Stimulated activated CD8-positive, alpha-beta memory T cell treated with anti-CD3 and anti-CD28 coated beads, Interleukin-4, amount 100 ng/mL, for 48 hours (primary cell): ENCODE measurements at places on chromosomes 5 and 9.

DNA sequence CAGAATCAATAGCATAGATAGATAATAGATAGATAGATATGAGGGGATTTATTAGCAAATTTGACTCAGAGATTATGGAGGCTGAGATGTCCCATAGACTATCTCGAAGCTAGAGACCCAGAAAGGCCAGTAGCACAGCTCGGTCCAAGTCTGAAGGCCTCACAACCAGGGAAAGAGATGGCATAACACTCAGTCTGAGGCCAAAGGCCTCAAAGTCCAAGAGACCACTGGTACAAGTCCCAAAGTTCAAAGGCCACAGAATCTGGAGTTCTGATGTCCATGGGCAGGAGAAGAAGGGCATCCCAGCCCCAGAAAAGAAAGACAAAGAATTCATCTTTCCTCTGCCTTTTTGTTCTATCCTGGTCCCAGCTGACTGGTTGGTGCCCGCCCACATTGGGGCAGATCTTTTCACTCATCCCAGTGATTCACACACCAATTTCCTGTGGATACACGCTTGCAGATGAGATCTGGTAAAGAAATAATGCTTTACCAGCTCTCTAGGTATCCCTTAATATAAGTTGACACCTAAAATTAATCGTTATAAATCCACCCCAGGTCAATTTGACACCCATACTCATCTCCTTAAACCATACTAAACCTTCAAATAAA lies 127.8 kb upstream of the FBN2 start:
- no peak for DNase-seq

GRCh38 chr5:53942724-53943123 lies 367.6 kb downstream of the ARL15 start:
- no peak for DNase-seq

DNA sequence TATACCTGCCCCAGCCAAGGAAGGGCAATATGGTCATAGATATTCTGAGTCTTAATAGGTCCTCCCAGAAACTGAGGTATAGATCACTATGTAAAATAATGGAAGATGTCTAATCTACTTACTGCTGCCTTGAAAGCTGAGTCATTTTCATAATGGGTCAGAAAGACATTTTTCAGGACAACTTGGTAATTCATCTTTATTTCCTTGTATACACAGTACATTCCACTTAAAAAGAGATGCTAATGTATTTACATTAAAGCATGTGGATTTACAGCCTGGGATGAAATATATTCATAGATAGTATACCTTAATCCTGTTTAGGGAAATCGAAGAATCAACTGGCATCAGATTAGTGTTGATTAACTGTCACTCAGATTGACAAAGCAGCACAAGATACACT lies 219.1 kb upstream of the PPP1R2B start:
- DNase-seq = no peak

DNA sequence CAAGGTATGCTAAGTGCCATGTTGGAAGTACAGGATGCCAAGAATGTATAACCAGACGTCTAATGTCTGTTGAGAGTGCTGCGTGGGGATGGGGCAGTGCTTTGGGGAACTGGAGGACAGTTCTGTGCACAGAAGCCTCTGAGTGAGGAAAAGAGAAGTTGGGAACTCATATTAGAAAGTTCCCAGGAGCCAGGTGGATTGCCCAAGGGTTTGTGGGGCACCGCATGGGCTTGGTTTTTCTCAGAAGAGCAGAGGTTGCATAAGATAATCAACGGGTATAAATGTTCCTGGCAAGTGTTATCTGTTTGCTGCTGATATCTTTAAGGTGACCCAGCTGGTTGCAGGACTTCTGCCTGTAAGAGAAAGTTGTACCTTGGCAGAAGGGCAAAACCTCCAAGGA lies 13.1 kb downstream of the HRH2 start:
- DNase-seq = no peak

GRCh38 chr5:55480781-55481180 lies 54.0 kb downstream of the PLPP1 start:
- DNase-seq = no peak

- DNase-seq = no peak
Measured at GRCh38 chr5:139243425-139243970, 45.3 kb upstream of the SIL1 start.

DNA sequence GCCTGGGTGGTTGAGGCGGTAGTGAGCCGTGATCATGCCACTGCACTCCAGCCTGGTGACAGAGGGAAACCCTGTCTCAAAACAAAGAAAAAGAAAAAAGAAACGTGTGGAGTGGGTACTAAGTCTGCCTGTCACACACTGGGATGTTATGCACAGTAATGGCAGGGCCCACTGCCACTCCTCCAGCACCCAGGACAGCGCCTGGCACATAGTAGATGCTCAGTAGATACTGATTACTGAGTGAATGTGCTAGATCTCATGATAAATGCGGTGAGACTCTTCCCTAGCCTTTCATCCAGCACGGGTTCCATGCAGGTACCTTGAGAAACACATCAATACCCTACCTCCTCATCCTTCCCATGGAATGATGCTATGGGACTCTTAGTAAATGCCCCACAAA lies 87.4 kb upstream of the HSPA9 start:
- DNase-seq = peak; percentile 51

GRCh38 chr9:116913536-116913935 lies 226.4 kb downstream of the TRIM32 start:
- no peak for DNase-seq

GRCh38 chr9:27117489-27118135 lies 8.6 kb downstream of the TEK start:
- DNase-seq = no peak

GRCh38 chr5:122404653-122405362 lies 92.8 kb downstream of the SNCAIP start:
- DNase-seq = no peak

DNA sequence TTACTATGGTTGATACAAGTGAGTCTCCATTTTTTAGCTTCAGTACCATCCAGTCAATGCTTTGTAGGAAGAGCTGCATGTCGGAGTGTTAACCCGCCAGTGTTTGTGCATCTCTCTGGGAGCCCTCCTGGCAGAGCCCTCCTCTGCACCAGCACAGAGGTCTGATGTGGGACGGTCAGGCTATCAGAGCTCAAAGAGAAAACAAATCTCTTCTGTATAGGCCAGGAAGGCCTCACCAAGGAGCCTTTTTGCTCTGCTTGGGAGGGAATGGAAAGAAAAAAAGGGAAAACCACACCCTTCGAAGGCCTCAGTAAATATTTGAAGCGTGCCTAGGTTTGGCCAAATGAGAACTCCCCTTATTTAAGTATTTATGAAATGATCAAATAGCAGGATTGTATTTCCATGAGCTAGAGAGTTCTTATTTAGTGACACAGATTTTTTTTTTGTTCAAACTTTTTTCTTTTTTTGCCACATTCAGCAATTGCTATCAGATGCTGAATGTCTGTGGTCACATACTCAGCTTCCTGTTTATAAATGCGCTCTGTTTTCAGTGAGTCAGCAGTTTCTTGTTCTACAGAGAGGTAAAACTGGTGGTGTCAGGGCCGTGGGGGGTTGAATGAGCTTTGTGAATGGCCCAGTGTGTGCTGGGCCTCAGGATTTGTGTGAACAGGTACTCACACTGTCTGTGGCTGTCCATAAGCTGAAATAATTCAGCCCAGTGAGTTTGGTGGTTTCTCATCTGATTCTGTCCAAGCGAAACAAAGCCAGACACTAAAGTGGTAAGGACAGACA lies 226.6 kb downstream of the SNX18 start:
- peak; percentile 60 for DNase-seq

GRCh38 chr9:18423791-18424531 lies 50.0 kb upstream of the ADAMTSL1 start:
- DNase-seq = no peak

- no peak for DNase-seq
Measured at GRCh38 chr9:38432922-38433510, 8.8 kb upstream of the IGFBPL1 start.

DNA sequence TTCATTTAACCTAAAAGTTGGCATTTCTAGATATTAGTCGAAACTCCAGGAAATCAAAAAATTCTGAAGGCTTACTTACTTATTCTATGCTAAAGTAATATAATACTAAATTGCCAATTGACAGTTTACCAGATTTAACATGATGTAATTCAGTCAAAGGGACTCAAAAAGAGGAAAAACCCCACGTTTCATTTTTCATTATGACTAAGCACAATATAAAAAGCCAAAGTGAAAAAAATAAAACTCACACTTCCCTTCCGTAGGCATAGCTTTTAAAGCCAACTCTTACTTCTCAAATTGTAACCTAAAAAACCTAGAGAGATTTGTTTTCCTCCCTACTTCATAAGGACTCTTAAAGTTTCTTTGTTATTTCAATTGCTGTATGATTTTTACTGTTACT lies 146.6 kb downstream of the RAPGEF6 start:
- DNase-seq = no peak

DNA sequence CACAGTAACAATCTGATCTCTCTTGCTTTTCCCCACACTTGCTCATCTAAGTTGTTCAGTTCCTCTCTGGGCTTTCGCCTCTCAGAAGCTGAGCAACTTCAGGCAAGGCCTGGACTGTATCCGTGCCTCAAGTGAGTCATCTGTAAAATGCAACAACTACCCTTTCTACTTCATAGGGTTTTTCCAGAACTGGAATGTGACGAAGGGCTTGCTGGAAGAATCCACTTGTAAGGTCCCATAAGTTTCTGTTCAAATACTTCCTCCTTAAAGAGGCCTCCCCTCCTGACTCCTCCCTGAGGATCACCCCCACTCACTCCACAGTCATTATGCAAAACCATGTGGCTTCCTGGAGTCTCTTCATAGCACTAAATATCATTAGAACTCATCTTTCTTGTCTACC lies 17.5 kb upstream of the INSYN2B start:
- no peak for DNase-seq

- peak; percentile 42 for DNase-seq
Measured at GRCh38 chr9:109411798-109412352, 86.2 kb downstream of the PTPN3 start.

GRCh38 chr9:117302487-117302886 lies 112.4 kb downstream of the ASTN2 start:
- DNase-seq = no peak

- no peak for DNase-seq
Measured at GRCh38 chr9:118189615-118190014, 485.4 kb downstream of the TLR4 start.

GRCh38 chr5:15783734-15784133 lies 283.8 kb downstream of the FBXL7 start:
- no peak for DNase-seq

DNA sequence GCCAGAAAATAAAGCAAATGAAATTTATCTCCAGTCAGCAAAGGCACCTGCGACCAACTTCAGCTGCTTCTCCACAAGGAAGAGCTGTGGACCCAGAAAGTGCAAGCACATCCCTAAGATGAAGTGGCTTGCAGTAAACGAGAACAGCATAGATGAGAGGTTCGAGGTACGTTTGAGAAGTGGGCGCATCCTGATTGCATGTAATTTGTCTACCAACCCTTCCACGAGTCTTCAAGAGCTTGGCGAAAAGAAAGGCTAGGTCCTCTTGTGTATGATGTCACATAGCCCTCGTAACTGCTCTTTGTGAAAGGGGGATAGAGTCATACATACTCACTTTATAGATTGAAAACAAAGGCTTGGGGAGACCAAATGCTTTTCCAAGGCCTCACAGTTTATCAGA lies 6.0 kb upstream of the LCP2 start:
- no peak for DNase-seq

DNA sequence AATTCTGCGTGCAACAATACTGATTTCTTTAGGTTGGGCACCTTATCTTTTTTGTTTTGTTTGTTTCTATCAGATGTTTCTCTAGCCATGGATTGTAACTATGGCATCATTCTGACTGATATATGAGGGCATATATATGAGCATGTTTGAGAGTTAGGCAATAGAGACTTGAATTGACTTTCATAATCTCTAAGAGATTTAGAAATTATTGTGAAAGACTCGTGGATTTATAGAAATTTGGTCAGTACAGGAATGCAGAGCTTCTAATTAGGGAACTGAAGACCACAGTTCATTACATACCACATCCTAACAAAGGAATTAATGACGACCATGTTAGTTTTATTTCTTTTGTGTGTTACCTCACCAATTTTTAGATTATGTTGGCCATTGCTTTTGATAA lies 546.0 kb upstream of the GRAMD2B start:
- no peak for DNase-seq

GRCh38 chr5:2757563-2758351 lies 6.3 kb upstream of the IRX2 start:
- DNase-seq = no peak

DNA sequence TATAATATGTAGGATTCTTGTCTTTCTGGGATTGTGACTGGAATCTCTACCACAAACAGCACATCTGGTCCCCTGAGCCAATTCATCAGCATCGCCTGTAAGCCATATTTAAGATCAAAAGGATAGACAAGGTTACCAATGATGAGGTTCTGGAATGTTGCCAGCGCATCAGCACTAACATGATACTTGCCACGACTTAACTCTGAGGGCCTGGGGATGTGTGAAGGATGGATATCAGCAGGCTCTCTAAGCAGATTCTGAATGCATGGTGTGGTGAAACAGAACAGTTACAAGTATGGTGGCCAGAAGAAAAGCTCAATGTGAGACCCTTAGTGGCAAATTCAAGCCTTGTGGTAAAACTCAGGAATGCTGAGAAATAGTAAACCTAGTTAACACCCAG lies 143.0 kb downstream of the XRCC4 start:
- DNase-seq = no peak

DNA sequence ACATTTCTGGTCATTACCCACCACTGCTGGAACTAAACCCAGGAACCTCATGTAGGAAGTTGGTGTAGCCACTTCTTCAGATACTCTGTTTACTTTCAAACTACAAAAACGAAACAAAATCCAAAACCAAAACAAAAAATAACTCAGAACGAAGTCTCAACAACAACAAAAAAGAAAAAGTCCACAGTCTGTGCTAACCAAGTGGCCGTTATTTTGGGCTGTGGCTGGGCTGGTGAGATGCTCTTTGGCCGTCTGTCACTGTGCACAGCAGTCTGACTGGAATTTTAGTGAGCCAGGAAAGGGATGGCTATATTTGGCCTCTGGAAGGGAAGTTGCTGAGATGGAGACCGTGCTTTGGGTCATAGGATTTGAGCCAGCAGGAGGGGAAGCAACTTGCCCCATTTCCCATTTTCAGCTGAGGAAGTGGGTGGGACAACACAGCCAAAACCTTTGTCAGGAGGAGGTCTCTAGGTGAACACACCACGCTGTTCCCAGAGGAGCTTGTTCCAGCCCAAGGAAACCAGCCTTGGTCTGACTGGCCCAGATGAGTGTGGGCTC lies 334.1 kb downstream of the ZSWIM6 start:
- no peak for DNase-seq

DNA sequence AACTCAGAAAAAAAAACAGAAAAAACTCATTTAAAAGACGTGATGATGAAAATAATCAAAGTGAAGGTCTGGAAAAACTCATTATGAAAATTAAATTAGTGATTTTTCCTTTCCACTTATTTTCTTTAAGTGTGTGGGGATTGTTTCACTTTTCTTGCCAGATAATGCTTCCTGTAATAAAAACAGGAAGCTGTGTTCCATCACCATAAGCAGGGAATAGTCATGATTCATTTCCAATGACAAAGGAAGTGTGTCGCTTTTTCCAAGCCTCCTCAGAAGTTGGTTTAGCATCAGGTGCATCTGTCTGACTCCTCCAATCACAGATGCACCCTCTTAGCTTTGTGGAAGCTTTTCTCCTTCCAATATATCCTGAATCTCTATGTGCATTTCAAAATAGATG lies 2068.7 kb downstream of the MAT2B start:
- DNase-seq = no peak
